ENCODE measurements at places on chromosomes 11 and 22.

- no peak for DNase-seq
Measured at GRCh38 chr11:60834742-60835533, 7.0 kb upstream of the CCDC86 start.

- no peak for DNase-seq
Measured at GRCh38 chr11:79335681-79336080, 105.1 kb downstream of the TENM4 start.

DNA sequence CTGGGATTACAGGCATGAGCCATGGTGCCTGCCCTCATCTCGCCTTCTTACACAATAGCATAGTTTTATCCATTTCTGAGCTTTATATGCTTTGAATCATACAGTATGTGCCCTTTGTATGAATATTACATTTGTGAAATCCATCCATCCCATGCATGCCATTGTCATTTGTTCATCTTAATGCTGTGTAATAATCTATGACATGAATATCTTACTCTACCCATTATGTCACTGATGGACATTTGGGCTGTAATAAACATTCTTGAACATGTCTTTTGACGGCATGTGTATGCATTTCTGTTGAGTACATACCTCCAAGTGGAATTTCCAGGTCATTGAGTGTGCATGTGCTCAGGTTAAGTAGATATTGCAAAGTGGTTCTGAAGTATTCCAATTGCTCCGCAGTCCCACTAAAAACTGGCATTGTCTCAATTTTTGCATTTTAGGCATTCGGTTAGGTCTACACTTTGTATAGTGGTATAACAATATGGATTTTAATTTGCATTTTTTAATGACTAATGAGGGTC, 339.3 kb upstream of the SYN3 start:
- no peak for DNase-seq

- DNase-seq, result no peak
Measured at GRCh38 chr11:69293087-69293486, 868 bp upstream of the MYEOV start.

GRCh38 chr11:27237643-27238042, 125.4 kb downstream of the CCDC34 start:
- no peak for DNase-seq

- no peak for DNase-seq
Measured at GRCh38 chr22:44340271-44341239, 27.8 kb upstream of the SHISAL1 start.

DNA sequence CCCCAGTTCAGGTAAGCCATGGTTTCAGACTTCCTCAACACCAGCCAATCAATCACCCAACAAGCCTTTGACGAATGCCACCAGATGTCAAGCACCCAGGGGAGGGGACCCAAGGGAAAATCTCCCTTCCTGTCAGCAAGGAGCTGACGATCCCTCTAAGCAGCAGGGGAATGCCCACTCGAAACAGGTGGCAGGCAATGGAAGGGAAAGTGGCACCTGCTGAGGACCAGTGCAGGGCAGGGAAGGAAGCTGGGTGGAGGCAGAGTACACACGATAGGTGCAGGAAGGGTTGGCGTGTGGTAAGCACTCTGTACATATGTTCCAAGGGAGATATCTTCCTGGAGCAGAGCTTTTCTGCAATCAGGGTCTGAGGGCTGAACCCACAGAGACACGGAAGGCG, 11.7 kb upstream of the CREB3L1 start:
- no peak for DNase-seq

DNA sequence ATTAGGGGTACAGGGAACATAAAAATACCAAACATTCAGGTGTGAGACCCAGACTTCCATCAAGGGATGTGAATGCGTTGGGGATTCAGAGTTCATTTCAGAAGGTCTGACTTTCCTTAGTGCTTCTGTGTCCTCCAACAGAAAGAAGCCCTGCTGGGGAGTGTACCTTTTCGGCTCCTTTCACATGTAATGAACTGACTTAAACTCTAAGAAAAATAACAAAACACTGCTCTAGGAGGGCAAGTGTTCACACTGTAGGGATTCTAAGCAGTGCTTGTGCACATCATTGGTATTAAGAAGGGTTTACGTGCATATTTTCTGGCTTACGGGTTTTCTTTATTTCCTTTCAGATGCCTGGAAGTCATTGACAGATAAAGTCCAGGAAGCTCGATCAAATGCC, 15.7 kb upstream of the TTC36 start:
- DNase-seq, result no peak

DNA sequence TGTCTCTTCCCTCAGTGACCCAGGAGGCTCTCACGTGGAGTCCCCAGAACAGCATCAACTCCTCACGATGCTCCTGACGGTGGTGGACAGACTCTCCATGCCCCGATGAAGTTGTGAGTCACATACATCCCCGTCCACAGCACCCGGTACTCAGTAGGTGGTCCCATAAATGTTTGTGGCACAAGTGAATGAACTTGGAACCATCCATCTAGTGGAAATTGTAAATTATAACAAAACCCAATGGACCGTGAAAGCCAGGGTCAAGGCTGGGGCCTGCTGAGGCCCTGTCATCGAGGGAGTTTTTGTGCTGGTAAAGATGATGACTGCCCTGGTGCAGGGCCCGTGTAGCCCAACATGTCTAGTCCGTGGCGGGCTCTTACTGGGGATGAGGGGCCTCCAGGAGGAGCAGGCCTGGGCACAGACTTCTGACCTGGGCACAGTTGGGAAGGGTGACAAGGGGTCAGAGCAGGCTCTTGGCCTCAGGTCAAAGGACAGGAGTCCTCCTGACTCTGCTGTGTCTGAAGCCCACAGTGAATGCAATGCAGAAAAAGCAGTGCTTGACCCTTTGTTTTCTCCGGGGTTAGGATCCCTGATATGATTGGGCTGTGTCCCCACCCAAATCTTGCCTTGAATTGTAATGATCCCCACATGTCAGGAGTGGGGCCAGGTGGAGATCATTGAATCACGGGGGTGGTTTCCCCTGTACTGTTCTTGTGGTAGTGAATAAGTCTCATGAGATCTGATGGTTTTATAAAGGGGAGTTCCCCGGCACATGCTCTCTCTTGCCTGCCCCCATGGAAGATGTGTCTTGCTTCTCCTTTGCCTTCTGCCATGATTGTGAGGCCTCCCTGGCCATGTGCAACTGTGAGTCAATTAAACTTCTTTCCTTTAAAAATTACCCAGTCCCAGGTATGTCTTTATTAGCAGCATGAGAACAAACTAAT, 20.0 kb upstream of the SMIM38 start:
- no peak for DNase-seq

DNA sequence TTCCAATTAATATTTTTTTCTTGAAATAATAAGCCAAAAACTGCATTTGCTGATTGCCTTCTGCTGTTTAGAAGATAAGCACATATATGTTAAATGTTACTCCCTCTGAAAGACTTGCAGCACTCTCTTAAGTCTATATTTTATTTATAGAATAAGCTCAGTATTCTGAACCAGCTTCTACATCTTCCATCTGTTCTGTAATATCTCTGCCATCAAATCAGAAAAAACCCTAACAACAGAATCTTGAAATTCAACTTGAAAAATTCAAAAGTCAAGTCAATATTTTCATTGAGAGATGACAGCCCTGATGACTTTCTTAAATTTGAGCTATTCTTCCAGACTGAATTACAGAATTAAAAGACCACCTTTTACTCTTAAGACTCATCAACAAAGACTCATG, 247.9 kb downstream of the NELL1 start:
- no peak for DNase-seq

GRCh38 chr11:94652735-94653284, 85.6 kb downstream of the PIWIL4 start:
- DNase-seq, result no peak

- DNase-seq, result no peak
Measured at GRCh38 chr22:22396741-22397291, 111.7 kb downstream of the ZNF280B start.

GRCh38 chr22:37187552-37187890, 526 bp downstream of the C1QTNF6 start:
- no peak for DNase-seq

GRCh38 chr11:123741159-123742030, at the start of gene ZNF202:
TSS of gene ZNF202 (minus strand) at chr11:123741660. CDS start at chr11:123730888, 10,772 bp downstream.
- peak; percentile 81 for DNase-seq

GRCh38 chr22:29702000-29702930, 17.5 kb upstream of the CABP7 start:
- DNase-seq, result no peak

DNA sequence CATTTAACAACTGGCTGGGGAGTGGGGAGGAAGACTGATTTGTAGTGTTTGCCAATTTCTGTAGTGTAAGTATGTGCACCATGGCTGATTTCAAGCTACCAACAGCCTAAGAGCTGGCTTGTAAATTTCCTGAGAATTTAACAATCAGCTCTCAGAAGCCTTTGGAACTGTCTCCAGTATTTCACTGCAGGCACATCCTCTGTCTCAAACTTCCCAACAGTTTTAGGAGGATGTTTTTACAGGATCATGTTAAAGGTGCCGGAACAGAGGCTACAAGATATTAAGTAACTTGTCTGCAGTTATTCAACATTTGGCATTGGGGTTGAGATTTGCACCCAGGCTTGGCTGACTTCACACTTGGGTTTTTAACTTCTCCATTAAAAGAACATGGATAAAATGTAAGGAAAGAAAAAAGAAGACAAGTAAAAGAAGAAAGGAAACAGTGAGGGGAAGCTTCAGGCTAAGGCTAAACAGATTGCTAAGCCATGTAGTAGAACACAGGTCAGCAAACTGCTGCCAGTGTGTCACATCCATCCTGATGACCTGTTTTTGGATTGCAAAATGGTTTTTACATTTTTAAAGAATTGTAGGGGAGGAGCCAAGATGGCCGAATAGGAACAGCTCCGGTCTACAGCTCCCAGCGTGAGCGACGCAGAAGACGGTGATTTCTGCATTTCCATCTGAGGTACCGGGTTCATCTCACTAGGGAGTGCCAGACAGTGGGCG, 204.8 kb upstream of the SESN3 start:
- no peak for DNase-seq

GRCh38 chr11:105034813-105035620, at the start of gene CASP1:
TSS of gene CASP1 (minus strand) at chr11:105035144. CDS start at chr11:105035113, 31 bp downstream.
- no peak for DNase-seq

GRCh38 chr11:125425601-125426000, 70.5 kb downstream of the FEZ1 start:
- peak; percentile 48 for DNase-seq

DNA sequence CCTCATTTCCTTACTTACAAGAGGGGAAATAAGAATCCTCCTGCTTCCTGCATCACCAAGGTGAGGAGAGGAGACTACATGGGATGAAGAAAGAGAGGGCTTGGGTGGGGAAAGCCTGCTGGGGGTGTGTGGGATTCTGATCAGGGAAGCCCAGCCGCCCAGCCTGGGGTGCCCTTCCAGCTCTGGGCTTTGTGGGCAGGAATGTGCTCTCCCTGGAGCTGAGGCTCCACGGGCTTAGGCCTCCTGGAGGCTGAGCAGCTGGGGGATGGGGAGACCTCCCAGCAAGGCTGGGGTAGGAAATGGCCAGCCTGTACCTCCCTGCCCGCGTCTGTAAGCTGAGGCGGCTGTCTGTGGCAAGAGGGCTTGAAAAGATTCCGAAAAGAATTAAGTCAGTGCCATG, 206.1 kb downstream of the GRIK4 start:
- no peak for DNase-seq

DNA sequence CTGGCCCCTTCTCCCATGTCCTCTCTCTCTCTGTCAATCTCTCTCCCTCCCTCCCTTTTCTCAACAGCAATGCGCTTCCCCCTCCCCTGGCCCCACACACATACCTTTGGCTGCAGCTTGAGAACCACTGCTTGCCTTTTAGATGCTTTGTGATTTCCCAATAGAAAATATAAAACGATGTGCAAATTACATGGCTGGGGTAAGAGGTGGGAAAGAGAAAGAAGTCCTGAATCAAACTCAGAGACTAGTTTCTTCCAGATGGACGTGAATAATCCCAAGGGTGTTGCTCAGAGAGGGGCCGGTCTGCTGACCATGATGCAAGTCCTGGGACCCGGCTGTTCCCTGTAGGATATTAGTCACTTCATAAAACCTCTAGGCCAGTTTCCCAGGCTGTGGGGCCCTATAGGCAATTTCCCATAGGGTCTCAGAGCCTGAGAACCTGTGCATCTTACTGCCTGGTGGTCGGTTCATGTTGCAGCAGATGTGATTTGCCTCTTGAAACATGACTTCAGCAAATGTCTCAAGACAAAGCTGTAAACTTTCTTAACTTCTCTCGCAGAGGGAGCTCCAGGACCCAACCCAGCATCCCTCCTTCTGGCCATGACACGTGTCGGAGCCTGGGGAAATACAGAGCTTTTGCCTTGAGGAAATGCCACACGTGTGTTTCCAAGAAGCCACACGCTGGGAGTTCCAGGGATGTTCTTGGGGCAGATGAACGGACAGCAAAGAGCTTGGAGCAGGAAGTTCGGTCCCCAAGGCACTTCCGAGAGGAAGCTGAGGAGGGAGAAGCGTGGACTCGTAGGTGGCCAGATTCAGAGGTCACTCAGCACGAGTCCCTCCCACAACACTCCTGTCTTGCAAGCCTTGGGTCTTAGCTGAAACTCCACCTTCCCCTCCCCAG, 34.5 kb upstream of the ETS1 start:
- DNase-seq, result no peak

DNA sequence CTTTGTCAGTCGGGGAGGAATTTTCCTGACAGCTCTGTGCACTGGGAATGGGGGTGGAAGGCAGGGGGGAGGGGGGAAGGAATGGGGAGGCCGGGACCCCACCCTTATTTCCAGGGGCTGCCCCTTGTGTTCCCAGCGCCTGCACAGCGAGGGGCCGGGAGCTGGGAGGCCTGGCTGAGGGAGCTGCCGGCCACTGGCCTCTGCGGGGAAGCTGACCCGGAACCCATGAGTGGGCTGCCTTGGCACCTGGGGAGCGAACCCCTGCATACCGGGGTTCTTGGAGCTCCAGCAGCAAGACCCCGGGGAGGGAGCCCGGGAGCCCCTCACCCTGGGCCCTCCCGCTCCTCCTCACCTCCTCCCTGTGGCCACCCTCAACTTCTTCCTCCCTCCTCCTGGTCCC, 3.5 kb downstream of the H19 start:
- DNase-seq, result no peak

GRCh38 chr11:94557421-94557820, 9.7 kb upstream of the PIWIL4 start:
- DNase-seq, result no peak

GRCh38 chr11:123249354-123249753, 54.3 kb upstream of the CLMP start:
- no peak for DNase-seq
